NCI-H2171 treated with DMSO at 0.1 percent for 48 hours (cell line): ENCODE measurements at places on chromosomes 7 and 10.

GRCh38 chr10:30583778-30584415 is 45.7 kb downstream of the LYZL2 start:
- no peak for DNase-seq

- no peak for DNase-seq
Measured at GRCh38 chr10:100847440-100847839, 65.3 kb upstream of the SLF2 start.

DNA sequence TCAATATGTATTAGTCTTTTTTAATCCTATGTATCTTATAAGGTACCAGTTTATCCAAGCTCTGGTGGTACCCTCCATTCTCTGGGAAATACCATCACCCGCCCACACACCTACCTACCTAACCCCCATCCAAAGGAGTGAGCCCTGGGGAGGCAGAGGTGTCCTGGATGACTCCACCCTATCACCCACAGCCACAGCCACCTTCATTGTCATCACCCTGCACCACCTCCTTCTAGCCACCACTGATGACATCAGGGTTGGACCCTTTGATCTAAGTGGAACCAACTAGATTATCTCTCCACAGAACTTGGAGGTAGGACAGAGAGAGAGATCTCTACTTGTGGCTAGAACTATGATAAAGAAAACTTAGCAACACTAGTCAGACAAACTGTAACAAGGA is 259.4 kb downstream of the PARD3 start:
- DNase-seq, result no peak

DNA sequence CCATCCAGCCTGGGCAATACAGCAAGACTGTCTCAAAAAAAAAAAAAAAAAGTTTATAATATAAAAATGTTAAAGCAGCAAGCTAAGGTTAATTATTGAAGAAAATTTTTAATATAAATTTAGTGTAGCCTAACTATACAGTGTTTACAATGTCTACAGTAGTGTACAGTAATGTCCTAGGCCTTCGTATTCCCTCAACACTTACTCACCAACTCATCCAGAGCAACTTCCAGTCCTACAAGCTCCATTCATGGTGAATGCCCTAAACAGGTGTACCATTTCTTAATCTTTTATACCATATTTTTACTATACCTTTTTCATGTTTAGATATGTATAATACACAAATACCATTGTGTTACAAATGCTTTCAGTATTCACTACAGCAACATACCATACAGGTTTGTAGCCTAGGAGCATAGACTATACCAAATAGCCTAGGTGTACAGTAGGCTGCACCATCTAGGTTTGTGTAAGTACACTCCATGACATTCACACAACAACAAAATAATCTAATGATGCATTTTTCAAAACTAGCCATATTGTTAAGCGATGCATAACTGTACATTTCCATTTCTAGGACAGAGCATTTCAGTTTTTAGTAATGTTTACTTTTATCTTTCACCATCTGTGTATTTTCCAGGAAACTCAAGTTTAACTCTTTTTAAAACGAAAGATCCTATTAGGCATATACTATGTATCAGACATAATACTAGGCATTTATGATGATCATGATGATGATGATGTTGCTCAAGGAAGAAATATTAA is 43.3 kb downstream of the CNOT4 start:
- no peak for DNase-seq

- no peak for DNase-seq
Measured at GRCh38 chr7:23542752-23543151, 11.0 kb upstream of the TRA2A start.

DNA sequence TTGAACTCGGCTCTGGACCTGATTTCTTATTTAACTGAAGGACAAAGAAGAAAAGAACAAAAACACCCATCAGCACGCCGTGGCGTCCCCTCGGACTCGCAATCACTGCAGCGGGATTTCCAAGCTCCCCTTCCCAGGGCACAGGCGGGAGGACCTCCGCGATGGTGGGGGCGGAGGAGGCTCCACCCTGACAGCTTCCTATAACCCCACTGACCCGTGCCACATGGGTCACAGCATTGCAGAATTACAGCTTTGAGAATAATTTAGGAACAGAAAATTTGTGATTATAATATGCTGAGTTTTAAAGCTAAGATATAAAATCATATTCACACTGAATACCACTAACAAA is 129.7 kb upstream of the SEC61G start:
- no peak for DNase-seq

DNA sequence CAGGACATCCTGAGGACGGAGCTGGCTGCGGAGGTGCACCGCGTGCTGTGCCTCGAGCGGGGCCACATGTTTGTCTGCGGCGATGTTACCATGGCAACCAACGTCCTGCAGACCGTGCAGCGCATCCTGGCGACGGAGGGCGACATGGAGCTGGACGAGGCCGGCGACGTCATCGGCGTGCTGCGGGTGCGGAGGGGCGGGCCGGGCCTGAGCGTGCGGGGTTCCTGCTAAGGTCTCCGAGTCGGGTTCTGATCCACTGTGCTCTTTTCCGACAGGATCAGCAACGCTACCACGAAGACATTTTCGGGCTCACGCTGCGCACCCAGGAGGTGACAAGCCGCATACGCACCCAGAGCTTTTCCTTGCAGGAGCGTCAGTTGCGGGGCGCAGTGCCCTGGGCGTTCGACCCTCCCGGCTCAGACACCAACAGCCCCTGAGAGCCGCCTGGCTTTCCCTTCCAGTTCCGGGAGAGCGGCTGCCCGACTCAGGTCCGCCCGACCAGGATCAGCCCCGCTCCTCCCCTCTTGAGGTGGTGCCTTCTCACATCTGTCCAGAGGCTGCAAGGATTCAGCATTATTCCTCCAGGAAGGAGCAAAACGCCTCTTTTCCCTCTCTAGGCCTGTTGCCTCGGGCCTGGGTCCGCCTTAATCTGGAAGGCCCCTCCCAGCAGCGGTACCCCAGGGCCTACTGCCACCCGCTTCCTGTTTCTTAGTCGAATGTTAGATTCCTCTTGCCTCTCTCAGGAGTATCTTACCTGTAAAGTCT is 10.4 kb downstream of the ATG9B start:
- DNase-seq, result no peak

GRCh38 chr7:43469051-43469450 is 113.9 kb upstream of the STK17A start:
- no peak for DNase-seq

GRCh38 chr7:106329408-106329807 is 44.6 kb upstream of the NAMPT start:
- DNase-seq, result no peak

DNA sequence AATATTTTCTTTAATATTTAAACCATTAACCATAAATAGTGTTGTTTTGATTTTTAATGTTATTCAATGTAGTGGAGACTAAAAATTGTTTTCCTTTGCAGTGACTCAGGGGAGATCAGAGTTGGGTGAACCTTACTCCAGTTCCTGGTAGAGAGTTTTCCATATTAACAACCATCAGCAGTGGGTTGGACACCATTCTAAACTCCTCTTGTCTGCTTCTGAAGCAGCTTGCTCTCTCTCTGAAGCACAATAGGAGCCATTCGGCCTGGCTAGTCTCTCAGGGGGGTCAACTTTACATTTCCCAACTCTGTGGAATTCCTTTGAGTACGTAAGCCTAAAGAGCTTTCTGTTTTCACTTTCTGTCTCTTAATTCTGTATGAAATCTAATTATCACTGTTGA is 9.4 kb upstream of the NRG3 start:
- DNase-seq, result no peak

- DNase-seq, result no peak
Measured at GRCh38 chr7:15288741-15289140, 273.1 kb downstream of the AGMO start.

GRCh38 chr7:130419658-130420057 is 21.2 kb downstream of the CEP41 start:
- DNase-seq, result no peak

DNA sequence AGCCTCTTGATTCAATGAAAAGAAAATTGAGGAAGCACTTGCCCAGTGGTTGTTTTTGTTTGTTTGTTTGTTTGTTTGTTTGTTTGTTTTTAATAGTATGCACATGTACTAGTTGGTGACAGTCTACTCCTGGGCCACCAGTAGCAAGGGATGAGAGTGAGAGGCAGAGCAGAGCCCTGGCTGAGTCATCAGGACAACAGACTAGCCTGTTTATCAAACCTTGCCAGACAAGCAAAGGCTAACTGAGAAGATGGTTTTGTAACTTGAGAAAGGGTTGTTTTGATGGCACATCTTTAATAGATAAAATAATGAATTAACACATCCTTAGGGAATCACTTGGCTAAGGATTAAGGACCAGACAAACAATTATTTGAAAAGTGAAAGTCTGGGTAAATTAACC is 78.1 kb downstream of the INHBA start:
- DNase-seq, result no peak

GRCh38 chr7:41750661-41751540 is 48.0 kb upstream of the INHBA start:
- DNase-seq, result no peak

DNA sequence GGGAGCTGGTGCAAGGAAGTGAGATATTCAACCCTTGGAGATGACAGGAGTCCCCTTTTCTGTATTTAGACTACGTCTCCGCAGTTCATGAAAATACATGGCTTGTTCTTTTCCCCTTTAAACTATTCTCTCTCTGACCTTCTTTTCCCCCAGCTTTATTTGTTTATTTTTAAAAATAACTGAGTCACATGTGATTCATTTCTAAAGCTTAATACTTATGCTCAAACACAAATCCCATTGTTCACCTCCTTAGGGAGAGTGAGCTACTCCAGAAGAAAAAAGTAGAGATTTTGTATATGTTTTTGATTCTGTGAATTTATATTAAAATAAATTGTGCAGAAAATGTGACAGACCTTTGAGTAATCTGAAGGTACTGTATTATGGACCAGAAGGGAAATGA is 35.9 kb upstream of the FZD1 start:
- no peak for DNase-seq

GRCh38 chr10:119538632-119539358 is 3.7 kb downstream of the RGS10 start:
- no peak for DNase-seq

DNA sequence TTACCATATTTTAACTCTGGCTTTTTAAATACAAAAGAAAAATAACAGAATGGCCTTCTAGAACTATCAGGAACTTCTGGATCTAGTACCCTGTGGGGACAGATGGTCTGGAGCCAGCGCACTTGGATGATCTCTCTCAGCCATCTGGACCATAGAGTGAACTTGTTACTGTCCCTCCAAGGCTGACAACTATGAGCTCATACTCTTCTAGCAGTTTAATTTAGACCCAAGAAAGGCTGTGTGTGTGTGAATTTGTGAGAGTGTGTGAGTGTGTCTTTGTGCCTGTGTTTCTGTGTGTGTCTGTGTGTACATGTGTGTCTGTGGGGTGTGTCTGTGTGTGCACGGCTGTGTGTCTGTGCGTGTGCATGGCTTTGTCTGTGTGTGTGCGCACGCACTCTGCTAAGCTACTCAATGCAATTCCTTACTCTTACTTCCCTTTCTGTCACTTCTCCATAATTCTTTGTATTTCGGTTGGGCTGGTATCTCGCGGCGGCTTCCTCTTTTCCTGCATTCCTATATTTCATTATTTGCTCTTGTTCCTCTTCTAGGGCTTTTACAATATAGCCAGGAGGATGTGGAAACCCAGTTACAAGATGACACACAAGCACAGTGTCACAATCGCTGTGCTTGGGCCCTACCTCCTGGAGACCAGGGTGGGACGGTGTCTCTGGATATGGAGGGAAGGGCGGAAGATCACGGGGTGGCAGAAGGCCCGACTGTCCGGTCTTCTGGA is 51.9 kb downstream of the IKZF1 start:
- no peak for DNase-seq

GRCh38 chr10:110413903-110414547 is 83.7 kb upstream of the DUSP5 start:
- peak; percentile 3 for DNase-seq

DNA sequence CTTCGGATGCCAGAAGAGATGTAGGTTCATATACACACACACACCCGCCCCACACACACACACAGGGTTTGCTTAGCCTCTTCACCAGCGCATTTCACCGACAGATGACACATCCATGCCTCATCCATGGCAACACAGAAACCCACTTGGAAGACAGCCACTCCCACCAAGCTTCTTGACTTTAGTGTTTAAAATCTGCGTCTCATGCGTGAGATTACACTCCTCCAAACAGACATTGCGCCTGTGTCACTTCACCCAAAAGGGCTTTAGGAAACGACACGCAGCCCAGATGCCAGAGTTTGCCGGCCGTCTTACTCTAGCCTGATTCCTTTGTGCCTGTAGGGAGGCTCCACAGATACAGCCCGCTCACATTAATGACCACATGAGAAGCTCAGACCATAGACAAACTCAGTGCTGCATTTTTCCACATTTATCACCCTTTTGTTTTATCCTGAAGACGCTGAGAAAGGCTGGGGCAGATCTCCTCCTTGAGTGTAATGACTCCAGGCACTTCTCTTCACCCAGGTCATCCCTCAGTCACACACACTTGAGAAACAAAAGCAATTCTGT is 73.8 kb downstream of the DIP2C start:
- no peak for DNase-seq

- no peak for DNase-seq
Measured at GRCh38 chr10:53786236-53786900, 1013.8 kb upstream of the MBL2 start.

GRCh38 chr10:11587722-11588259 is 23.7 kb downstream of the USP6NL start:
- peak; percentile 62 for DNase-seq

DNA sequence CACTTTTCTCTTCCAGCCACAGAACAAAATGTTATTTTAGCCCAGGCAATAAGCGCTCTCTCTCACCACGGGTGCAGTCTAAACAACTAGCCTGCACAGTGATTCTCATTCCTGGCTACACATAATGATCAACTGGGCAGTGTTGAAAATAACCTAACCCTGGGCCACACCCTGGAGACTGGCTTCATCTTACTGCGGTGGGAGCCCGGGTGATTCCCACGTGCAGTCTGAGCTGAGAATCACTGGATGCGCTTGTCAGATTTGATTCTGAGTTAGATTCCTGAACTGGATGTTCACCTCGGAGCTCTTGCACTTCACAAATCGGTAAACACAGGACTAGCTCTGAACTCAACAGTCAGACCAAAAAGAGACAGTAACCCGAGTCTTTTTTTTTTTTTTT is 14.9 kb downstream of the ZC3HAV1 start:
- no peak for DNase-seq
